ENCODE measurements at places on chromosomes 5 and 9.

- DNase-seq, result peak; percentile 28
These were observed 30.4 kb downstream of the GADD45G start for GRCh38 chr9:89634995-89635742.

GRCh38 chr9:133099726-133100505 lies 21.1 kb downstream of the RALGDS start:
- no peak for DNase-seq

- no peak for DNase-seq
These were observed 99.6 kb downstream of the APBA1 start for GRCh38 chr9:69572611-69573010.

GRCh38 chr9:87198716-87199115 lies 251.4 kb upstream of the GAS1 start:
- DNase-seq, result no peak

DNA sequence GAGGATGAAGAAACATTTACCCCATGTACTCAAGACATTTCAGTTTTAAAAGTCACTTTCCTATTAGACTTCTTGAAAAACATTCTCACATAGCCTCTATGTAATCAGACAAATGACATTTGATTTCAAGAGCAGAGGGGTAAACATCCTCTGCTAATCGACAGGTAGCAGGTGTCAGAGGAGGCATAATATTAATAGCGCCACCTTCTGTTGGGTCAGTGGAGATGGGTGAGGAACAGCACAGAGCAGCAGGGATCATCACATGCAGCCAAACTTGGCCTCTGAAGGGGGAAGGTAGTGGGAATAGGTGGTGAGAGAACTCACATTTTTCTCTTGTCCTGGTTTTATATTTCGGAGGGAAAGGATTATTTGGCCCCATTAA lies 3.3 kb upstream of the LSM11 start:
- DNase-seq, result no peak

DNA sequence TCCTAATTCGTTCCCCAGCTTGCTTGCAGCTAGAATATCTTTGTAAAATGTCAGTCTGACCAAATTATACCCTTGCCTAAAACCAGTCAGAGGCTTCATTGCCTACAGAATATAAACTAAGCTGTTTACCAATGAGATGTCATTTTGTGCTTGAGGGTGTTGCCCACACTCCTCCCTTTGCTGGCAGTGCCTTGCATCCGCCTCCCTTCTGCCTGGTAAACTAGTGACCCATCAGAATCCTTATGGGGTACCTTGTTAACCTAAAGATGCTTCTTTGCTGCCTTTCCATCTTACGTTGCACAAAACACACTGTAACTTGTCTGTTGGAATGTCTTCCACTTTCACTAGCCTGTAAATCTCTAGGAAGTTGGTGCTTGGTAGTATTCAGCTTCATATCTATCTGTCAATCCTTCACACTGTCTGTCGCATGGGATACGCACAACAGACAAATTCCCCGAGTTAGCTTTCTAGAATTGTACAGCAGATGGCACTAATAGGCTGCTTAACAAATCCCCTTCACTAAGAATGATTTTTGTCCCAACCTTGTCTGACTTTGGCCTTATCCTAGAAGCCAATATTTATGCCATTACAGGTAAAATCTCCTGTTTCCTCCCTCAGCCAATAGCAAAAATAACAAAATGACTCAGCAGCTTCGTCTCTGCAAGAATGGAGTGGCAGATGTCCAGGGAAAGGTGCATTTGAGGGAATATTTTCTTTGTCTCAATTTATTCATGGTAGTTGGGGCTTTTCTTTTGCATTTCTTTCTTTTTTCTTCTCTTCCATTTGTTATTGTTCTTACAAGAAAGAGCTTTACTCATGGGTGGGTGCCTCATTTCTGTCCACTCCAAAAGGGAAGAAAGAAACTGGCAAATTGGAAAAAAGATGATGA lies 3.0 kb downstream of the NUDT2 start:
- no peak for DNase-seq

GRCh38 chr5:23484096-23484495 lies 23.3 kb upstream of the PRDM9 start:
- no peak for DNase-seq

- no peak for DNase-seq
These were observed 202.0 kb upstream of the KLF9 start for GRCh38 chr9:70616228-70616990.

GRCh38 chr5:75043633-75044264 lies 8.6 kb downstream of the GCNT4 start:
- no peak for DNase-seq

GRCh38 chr9:131608493-131609037 lies 63.2 kb downstream of the PRRT1B start:
- DNase-seq, result peak; percentile 76

DNA sequence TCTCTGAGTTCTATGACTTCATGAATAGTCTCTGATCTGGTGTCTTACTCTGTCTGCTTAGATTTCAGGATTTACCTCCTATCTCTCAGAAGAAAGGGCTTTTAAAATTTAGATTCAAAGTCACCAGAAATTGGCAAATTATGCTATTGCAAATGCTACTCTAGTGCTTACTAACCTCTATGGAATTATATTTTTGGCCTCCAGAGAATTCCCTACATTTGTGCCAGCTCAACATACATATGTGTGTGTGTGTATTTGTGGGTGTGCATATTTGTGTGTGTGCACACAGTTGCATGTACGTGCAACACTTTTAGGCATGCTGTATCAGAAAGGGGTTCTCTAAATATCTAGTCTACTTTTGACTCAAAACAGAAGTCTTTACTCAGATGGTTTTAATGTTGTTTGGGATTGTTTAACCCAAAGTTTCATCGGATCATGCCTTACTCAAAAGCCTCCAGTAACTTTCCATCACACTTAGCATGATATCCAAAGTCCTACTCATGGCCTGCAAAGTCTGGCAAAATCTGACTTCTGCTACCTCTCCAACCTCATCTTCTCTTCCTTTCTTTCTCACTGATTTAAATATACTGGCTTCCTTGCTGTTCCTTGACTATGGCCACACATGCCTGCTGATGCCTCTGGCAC lies 147.6 kb upstream of the NR3C1 start:
- DNase-seq, result no peak
